Activated CD4-positive, alpha-beta T cell treated with anti-CD3 and anti-CD28 coated beads for 36 hours (primary cell): ENCODE measurements at places on chromosomes 6 and 20.

DNA sequence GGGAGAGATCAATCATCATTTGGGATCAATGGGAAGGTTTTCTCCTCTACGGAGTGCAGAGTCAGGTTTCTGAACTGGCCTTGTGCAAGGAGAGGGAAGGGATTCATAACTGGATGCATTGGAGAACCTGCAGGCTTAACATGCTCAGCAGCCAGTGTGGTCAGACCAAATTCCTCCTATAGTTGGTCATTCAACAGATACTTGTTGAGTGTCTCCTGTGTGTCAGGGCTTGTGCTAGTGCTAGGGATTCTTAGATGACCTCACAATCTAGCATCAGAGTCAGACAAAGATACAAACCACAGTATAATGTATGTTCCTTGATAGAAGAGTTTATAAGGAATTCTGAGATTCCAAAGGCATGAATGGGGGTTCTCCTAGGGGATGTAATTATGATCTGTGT lies 23.9 kb downstream of the RALY start:
- no peak for DNase-seq

DNA sequence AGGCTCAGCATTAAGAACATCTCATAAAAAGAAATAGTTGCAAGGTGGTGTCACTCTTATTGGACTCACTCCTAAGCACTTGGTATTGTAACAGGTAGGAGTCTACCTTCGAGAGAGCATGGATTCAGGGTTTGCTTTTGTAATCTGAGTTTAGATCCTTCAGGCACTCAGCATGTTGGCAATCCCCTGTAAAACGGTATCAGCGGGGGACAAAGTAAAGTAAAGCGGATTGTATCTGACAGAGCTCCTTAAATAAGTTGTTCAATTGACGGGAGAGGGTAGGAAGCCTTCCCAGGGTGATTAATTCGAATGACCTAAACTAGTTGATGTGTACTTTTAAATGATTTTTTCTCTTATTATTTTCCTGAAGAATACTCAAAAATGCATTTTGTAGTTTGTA lies 869.8 kb upstream of the EPHA7 start:
- DNase-seq = no peak

- no peak for DNase-seq
Observed at GRCh38 chr6:116205281-116205680, 48.6 kb downstream of the TSPYL4 start.

DNA sequence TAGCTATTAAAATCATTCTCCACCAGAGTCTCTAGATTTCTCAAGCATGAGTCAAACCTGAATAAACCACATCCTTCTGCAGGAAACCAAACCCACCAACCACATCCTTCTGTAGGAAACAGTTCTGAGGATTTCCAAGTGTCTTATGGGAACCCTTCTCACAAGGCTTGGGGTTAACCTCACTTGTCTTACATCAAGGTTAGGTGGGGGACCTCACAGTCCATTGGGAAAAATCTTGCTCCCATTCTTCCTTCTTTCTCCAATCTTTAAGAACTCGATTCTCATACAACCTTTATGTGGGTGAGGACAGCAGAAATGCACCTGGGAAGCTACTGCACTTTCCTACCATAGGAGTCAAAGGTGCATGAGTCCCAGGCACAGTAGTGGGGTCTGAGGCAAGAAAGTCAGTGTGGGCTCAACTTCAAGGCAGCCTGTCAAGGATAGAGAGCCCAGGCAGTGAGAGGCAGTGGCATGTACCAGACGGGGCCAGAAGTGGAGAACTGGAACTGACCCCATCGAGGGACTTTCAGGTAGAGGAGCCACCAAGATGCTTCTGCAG lies 114.5 kb downstream of the SLC22A3 start:
- peak; percentile 63 for DNase-seq
